Activated T-helper 9 cell treated with anti-CD3 and anti-CD28 coated beads, Interleukin-2, amount 50 U/mL, for 16 hours (primary cell): ENCODE measurements at places on chromosomes 4 and X.

DNA sequence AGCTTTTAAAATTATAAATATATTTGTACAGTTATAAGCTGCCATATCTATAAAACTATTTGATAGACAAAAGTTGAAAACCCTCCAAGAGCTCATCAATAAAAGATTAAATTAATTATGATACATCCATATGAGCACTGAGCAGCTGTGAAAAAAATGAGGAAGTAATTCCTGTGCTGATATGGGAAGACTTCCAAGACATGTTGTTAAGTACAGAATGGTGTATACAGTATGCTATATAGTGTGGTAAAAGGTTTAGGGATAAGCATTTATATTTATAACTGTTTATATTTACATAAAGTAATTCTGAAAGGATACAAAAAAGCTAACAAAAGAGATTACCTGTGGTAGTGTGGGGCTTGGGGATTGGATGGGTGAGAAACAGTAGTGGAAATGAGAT is 92.8 kb upstream of the BMP2K start:
- no peak for DNase-seq

- DNase-seq = no peak
Measured at GRCh38 chr4:8157944-8158709, 486 bp downstream of the ABLIM2 start.

- DNase-seq = no peak
Measured at GRCh38 chr4:25253071-25253445, 19.2 kb downstream of the PI4K2B start.

GRCh38 chr4:81460191-81460701 is 11.5 kb downstream of the RASGEF1B start:
- DNase-seq = no peak

DNA sequence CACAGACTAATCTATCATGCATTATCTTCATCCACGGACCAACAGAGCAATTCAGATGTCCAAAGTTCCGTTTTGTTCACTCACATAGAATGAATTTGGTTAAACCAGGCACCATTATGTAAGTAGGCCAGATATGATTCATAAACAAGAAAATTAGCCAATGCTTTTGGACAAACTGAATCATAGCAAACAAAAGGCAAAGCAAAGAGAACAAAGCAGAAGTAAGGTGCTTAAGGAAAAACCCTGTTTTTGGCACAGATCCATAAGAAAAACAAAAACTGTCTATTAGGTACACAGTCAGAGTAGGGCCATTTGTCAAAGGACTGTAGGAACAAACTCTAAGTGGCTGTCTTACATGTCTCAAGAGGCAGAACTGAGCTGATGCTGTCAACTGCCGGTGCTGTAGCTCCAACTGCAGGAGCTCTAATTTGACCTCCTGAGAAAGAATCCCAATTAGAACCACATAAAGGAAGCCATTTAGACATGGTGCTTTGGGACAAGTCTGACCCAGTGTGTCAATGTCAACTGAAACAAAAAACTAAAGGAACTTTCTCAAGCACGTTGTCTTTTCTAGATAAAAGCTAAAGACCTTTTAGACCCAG is 146.7 kb downstream of the COL25A1 start:
- DNase-seq = no peak

DNA sequence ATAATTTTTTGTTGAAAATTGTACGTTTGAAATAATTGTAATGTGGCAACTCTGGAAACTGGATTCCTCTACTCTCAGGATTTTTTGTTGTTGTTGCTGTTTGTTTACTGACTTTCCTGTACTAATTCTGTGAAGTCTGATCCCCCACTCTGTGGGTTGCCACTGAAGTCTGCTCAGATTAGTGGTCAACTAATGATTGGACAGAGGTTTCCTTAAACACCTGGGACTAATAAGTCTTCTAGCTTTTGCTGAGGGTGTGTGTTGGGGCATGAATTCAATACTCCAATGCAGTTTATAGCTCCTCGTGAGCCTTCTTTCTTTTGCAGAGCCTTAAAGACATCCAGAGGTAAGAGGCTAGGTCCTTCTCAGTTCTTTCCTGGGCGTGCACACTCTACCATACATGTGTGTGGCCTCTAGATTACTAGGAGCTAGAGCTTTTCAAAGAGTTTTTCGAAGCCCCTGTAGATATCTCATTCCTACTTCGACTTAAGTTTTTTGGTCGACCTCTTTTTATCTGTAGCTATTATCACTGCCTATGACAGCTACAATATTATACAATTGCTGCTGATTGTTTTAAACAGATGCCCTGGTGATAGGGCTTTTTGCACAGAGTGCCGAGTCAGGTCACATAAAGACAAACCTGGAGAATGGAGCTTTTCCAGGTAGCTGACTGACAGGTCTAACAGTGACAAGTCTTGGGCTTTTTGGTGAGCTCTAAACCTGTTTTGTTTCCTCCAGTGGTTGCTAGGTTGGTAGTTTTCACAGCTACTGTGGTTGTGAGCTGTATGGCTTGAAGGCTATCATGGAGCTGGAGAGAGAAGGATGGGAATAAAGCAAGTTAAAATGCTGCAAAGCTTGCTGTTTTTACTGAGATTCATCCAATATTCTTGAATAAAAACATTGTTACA is 34.0 kb downstream of the BMP2K start:
- DNase-seq = no peak

GRCh38 chr4:142645475-142646108 is 200.5 kb downstream of the INPP4B start:
- DNase-seq = no peak

GRCh38 chr4:144589512-144589911 is 56.4 kb upstream of the HHIP start:
- no peak for DNase-seq

DNA sequence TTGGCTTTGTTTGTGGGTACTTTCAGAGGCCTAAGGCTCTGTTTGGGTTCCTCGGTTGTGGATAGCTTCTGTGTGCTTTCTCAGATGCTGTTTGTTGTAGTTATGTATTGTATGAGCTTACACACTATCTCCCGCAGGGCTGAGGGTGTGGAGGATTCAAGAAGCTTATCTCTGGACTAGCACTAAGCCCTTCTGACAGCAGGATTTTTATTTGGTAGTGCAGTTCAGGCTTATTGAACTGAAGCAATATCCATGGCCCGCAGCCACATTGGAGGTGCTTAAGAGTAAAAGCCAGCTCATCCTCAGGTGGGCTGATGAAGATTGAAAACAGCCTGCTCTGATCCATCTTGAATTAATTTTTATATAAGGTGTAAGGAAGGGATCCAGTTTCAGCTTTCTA is 128.2 kb downstream of the RASGEF1B start:
- no peak for DNase-seq

DNA sequence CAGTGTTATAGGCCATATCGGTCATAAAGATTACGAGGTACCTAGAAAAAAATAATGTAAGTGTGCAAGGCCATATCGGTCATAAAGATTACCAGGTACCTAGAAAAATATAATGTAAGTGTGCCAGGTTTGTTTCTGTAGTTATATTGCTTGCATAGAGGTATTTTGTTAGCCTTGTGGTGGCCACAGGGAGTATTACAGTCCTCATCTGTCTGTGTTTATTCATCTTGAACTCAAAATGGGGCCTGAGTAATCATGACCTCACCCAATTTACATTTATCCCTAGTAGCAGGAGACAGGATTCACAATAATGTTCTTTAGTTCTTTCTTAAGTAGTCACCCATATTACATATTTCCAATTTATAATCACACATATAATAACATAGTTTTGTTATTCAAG is 459.7 kb downstream of the MID1IP1 start:
- DNase-seq = no peak

DNA sequence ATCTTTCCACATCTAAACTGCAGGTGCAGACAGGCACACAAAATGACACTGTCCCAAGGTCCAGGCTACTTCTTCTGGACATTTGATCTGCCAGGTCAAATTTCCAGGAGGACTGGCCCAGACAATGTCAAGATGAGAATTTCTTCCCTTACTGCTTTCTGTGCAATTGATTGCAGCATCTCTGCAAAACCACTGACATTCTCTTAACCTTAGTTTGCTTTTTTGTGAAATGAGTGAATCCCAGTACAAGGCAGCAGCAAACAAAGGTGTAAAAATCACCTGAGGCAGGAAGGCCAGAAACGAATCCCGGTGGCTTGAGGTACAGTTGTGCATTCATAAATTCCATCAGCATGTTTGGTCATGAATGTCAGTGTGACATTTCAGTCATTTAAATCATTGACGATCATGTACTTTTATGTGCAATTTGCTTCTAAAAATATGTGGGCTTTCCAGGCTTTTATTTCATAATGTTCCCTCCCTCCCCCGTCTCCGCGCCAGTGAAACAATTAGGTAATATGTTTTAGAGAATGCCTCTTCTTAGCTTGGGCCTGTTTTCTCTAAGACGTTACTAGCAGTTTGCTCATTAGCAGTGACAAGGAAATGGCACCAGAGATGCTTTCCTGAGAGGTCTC is 39.1 kb downstream of the NHS start:
- DNase-seq = no peak

DNA sequence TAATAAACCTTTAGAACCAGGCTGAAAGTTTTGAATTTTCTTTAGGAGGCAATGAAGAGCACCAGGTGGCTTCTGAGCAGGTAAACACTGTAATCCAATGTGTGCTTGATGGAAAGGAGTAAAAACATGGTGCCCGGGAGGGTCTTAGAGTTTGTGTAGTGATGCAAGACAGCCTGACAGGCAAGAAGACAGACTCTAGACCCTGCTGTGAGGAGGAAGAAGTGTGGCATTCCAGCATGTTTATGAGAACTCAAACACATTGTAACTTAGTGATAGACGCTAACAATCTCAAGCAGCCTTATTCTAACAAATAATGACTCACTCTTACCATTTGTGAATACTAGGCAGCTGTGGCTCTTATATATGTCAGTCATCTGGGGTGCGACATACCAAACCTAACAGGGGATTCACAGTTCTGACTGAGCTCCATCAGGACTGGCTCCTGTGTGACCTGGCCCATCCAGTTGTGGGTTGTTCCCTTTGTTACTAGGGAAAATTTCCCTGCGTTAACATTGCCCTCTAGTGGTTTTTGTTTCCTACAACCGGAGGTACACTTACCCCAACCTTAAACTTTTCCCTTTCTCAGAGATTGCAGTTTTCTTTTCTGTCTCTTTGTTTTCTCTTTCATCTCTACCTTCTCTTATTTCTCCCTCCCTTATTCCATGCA is 53.8 kb downstream of the VSIG4 start:
- DNase-seq = peak; percentile 33

DNA sequence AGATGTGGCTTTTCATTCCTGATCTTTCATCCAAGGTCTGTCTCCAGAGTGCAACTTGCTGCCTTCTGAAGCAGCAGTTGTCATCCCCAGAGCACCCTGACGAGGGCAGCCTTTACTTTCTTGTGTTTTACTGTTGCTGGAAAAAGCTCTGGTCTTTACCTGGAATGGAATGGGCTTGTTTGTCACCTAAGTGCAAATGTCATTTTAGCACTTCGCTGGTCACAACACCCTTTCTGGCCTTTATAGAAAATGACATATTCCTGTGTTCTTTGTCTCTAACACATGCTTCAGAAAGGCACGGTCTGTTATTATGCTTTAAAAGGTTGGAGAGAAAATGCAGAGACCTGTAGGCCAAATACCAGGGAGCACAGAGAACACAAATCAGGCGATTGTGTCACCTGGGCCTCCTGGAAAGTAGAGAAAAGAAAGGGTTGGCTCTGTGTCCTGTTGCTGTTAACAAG is 332.7 kb upstream of the IGFBP7 start:
- DNase-seq = no peak

- DNase-seq = no peak
Measured at GRCh38 chr4:18231726-18232125, 210.2 kb upstream of the LCORL start.

DNA sequence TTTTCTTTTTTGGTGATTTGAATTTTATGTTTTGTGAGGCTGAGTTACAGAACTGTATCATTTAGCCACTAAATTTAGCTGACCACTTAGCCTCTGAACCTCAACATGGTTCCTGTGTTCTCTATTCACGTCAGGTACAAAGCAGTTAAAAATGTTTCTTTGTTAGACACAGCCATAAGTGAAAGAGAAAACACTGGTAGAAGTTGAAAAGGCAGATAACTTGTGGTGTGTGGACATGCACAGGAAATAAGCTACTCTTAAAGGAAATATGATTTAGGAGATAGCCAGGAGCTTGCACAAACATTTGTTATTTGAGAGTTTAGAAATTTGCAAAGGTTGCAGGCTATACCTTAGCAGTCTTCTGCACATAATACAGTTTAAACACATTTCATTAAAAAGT is 171.0 kb upstream of the RPS6KA3 start:
- no peak for DNase-seq

- peak; percentile 52 for DNase-seq
Measured at GRCh38 chr4:6674500-6675149, 19.1 kb upstream of the S100P start.

GRCh38 chr4:51901363-51901762 is 58.4 kb downstream of the DCUN1D4 start:
- DNase-seq = no peak

GRCh38 chrX:41906515-41907187 is 16.7 kb downstream of the CASK start:
- DNase-seq = no peak

DNA sequence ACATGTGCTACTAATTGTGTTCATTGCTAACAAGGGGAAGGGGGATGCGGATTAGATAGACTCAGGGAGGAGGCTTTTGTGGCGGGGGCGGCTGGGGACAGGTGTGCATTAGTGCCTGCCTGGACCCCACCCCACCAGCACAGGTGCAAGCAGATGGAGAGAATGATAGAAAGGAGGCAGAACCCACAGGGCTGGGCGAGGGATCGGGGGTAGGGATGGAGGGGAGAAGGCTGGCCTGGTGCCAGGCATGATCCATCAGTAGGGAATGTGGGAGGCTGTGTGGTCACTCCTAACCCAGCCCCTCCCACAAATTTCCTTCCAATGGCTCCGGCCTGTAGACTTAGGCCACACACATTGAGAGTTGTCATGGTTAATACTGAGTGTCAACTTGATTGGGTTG is 30.5 kb upstream of the CRMP1 start:
- DNase-seq = no peak

DNA sequence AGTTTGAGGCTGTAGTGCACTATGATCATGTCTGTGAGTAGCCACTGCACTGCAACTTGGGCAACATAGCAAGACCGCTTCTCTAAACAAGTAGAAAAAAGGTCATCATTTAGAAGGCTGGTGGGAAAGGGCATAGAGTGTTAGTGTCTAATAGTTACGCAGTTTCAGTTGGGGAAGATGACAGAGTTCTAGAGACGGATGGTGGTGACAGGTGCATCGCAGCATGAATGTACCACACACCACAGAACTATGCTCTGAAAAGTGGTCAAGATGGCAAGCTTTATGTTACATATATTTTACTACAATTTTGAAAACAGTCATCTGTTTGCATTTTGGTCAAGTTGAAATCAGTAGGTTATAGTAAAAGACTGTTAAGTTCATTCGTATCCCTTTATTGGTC is 23.7 kb upstream of the CLDN34 start:
- DNase-seq = no peak

DNA sequence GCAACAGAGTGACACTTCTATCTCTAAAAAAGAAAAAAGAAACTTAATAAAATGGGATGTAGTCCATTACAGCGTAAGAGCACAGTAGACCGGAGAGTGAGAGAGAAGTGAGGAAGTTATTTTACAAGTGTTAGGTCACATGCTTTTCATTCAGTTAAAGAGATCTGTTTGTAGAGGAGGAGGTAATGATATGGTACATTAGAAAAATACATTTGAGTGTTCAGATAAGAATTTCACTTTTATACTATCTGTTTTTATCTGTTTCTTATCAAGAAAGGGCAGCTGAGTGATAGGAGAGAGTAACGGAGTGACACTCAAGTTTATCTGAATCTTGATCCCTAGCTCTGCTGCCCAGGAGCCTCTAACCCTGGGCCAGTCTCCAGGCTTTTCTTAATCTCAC is 38.9 kb downstream of the FNIP2 start:
- DNase-seq = no peak

- no peak for DNase-seq
Measured at GRCh38 chr4:98406819-98407218, 145.6 kb downstream of the RAP1GDS1 start.

- DNase-seq = no peak
Measured at GRCh38 chr4:10750714-10751113, 66.1 kb upstream of the CLNK start.
